ENCODE measurements at places on chromosomes 1 and 21.

GRCh38 chr21:42724226-42724920 lies 71.0 kb downstream of the PDE9A start:
- DNase-seq = peak; percentile 93

- no peak for DNase-seq
Measured at GRCh38 chr1:32151319-32151787, 28.1 kb upstream of the TXLNA start.

DNA sequence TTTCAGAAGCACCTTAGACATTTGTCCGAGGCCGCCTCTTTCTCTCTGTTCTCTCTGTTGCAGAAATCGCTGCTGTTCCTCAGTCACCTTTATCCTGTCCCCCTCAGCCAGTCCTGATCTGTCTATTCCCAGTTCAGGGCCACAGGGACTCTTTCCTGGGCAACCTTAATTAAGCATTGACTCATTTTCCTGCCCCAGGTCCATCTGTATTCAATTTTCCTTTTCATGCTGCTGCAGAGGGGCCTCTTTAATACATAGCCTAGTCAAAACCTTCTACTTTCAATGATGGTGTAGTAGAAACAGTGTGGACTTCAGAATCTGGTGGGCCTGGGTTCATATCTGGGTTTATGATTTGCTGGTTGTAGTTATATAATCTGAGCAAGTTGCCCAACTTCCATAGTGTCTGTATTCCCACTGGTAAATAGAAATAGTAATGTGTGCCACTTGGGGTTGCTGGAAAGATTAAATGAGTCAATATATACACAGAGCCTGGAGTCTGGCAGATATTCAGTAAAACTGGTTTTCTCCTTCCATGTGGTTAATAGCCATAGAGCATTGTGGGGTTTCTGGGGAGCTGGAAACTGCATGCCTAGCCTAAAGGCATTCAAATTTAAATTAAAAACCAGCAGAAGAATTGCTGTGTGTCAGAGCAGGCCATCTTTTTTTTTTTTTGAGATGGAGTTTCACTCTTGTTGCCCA lies 4.5 kb downstream of the TRAF5 start:
- DNase-seq = no peak

DNA sequence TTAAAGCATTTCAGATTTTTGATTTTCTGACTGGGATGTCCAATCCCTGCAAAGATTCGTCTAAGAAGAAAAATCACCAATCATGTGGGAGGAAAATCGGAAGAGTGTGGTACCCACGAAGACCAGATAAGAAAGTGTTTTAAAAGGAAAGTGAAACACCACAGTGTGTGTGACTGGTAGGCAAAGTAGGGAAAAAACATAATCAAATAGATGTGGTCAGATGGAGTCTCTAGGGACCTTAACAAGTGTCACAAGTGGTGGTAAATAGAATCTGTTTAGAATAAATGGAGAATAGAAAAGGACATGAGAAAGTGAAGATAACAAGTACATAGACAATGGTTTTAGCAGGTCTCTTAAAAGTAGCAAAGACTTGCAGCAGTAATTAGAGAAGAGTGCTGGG lies 154.6 kb downstream of the SLC30A10 start:
- DNase-seq = no peak

DNA sequence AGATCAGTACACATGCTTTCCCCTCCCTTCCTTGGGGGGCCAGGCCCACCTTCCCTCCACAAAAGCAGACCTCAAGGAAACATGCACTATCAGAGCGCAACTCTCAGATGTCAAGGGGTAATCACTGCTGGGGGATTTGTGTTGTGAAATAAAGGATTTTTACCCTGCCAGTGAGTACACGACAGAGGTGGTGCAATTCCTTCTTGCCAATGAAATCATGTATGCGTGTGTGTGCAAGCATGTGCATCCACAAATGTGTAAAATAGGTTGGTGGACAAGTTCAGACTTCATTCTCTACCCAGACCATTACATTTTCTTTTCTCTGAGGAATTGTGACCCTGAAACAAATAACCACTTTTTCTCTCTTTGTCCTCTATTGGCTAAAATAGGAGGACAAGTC lies 9.8 kb upstream of the NOS1AP start:
- DNase-seq = no peak

DNA sequence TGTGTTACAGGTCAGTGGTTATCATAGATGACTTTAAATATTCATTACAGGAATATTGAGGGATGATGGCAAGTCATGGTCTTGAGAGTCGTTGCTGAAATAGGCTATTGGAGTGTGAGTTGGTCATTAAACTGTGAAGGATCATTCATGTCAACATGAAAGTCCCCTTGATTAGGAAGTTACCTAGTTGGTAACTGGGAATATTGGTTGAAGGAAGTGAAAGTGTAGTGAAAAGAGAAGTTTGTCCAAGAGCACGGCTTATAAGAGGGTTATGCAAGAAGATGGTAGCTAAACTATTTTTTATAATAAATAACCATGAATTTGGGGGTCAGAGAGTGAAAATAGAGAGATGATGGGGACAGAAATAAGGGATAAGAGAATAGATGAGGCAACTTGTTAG lies 16.9 kb downstream of the CRB1 start:
- DNase-seq = no peak

DNA sequence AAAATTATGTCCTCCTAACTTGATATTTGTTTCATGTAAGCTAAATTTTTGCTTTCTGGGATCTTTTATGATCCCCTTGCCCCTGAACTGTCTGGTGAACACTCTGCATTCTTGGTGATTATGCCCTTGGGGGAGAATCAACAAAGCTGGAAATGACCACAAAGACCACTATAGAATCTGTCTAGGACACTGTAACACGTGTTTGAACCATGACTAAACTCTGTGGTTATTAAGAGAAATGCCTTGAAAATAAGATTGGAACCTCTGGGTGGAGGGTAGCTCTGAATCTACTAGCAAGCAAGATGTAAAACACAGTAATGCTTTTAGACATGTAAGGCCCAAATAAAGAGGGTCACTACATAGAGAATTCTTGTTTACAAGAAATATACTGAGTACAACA lies 237.5 kb downstream of the HMCN1 start:
- DNase-seq = peak; percentile 85

DNA sequence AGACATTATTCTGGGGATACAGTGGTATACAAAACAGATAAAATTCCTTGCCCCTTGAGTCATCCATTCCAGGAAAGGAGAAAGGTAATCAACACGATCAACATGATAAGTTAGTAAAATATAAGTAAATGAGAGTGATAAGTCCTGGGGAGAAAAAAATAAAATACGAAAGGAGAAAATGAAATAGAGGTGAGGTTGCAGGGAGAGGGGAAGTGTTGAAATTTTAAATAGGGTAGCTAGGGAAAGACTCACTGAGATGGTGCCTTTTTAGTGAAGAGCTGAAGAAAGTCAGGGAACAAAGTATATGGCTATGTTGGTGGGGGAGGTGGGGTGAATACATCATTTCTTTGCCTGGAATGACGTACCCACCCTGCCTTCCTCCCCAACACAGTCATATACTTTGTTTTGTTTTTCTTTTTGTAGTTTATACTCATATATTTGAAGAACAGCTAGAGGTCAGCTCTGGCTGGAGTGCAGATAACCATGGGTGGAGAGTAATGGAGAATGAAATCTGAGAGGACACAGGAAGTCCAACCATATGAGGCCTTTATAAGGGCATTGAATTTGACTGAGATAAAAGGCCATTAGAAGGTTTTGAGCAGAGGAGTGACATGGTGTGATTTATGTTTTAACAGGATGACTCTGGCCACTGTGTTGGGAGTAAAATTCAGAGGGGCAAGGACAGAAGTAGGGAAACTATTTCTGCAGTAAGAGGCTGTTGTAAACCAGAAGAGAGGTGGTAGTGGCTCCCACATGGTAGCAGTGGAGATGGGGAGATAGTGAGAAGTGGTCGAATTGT lies 54.8 kb downstream of the OSBPL9 start:
- DNase-seq = no peak

- DNase-seq = no peak
Measured at GRCh38 chr1:19274636-19275035, 13.9 kb downstream of the AKR7A3 start.
